ENCODE measurements at places on chromosomes 16 and 17.

GRCh38 chr16:73065632-73066330 is 17.9 kb upstream of the ZFHX3 start:
- no peak for DNase-seq

DNA sequence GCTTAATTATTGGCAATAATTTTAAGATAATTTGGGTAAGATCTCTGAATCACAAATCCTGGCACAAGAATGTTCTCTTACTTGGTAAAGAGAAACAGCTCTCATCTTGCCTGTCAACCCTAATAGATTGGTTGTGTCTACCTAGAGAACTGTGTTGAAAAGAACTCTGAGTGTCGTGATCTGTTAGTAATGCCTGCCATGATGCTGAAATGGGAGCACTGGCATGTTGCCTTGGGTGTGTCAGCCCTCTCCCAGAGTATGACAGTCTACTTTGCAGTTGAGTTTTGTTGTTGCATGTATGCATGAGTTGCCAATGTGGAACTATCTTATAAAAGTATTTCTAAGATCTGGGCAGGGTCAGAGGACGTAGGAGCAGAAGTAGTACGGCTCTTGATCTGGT is 221.4 kb downstream of the MAF start:
- no peak for DNase-seq

DNA sequence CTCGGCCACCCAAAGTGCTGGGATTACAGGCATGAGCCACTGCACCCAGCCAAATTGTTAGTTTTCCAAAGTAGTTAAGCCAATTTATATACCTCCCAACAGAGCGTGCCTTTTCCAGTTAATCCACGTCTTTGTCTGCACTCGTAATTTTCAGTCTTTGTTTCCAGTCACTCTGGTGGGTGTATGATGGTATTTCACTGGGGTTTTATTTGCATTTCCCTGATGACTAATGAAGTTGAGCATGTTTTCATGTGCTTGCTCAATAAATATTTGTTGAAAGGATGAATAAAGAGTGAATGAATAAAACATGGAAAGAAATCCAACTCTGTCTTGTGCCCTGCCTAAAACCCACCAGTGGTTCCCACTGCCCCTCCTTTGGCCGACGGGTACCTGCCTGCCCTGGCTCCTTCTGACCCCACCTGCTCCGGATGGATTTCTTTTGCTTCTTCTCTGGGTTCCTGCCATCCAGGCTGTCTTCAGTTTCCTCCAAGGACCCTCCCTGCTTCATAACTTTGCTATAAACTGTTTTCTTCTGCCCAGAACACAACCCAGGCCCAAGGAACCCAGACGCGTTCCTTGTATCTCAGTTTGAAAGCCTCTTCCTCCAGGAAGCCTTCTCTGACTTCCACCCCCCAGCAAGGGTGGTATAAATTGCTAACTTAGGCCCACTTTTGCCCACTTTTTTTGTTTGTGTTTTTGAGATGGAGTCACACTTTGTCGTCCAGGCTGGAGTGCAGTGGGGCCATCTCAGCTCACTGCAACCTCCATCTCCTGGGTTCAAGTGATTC is 3.0 kb upstream of the ABCC1 start:
- DNase-seq = no peak

- DNase-seq = no peak
Measured at GRCh38 chr16:14013145-14013570, 58.0 kb upstream of the MRTFB start.

- no peak for DNase-seq
Measured at GRCh38 chr16:86093801-86094750, 195.1 kb downstream of the IRF8 start.

GRCh38 chr16:27355610-27356009 is 41.8 kb downstream of the IL4R start:
- no peak for DNase-seq

DNA sequence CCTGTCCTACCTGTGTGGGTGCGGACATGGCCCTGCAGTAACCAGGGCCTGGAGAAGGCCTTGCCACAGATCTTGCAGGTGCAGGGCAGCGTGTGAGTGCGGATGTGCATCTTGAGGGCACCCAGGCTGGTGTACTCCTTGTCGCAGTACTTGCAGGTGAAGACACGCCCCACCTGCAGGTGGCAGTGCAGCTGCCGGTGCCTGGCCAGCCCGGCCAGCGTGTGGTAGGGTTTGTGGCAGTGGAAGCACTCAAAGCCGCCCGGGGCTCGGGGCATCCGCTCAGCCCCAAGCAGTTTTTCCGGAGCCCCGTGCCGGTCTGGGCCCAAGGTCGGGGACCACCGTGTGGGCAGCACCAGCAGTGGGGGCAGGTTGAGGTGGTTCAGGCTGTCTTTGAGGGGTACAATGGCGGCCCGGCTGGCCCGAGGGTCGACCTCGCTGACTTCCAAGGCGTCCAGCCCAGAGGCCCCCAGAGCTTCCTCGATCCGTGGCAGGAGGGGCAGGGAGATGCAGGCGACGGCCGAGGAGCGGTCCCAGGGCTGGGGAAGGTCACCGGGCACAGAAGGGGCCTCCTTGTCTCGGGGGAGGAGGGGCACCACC is 5.1 kb downstream of the SNAI3 start:
- DNase-seq = no peak

GRCh38 chr16:66097751-66098150 is 268.7 kb upstream of the CDH5 start:
- DNase-seq = no peak

DNA sequence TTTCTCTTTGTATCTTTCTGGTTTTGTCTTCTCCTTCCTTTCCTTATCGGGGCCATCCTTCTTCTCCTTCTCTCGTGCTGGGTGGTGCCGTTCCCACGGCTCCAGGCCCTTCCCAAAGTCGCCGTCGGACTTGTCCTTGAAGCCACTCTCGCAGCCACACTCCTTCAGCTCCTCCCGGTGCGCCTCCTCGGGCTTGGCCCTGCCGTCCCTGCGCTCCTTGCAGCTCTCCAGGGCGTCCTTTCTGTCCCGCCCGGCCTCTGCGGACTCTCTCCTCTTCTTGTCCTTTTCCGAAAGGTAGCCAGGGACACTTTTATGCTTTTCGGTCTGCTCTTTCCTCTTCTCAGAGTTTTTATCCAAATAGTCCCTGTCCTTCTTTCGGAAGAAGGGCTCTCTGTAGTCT is 65.9 kb downstream of the ZNF778 start:
- DNase-seq = no peak

DNA sequence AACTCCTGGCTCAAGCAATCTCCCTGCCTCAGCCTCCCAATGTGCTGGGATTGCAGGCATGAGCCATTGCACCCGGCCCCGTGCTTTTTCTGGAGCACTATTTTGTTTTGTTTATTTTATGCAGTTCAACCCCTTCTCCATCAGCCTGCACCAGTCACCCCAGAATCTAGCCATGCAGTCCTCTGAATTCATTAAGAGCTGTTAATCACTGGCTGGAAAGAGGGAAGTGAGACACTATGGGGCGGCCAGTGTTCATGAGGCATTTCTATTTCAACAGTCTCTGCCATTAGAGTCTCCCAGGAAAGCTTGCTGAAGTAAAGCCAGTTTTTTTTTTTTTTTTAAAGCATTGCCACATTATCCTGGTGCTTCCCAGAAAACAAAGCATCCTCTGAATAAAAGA is 1.7 kb downstream of the VWA3A start:
- DNase-seq = no peak

- DNase-seq = peak; percentile 33
Measured at GRCh38 chr17:44363613-44364159, at the start of gene FAM171A2. Gene FAM171A2 (minus strand): TSS chr17:44363853. CDS start chr17:44363714, 139 bp downstream.

DNA sequence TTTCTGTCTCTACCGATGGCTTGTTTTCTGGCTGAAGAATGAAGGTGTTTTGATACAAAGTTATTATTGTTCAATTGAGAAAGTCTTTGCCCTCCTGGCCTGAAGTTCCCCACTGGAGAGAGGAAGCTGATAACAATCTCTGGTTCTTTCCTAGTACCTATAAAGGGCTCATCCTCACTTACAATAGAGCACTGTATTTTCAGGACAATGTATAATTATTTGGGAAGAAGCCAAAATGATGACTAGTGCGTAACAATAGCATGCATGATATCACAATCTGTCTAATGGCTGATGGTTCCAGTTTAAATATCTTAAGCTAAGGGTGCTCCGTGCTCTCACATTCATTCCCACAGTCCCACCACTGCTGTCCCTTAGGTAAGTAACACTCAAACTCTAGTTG is 230.7 kb downstream of the IRX3 start:
- DNase-seq = no peak

All from stimulated activated CD8-positive, alpha-beta memory T cell treated with anti-CD3 and anti-CD28 coated beads, Interleukin-4, amount 100 ng/mL, for 1 hour (primary cell).